Activated CD4-positive, alpha-beta T cell treated with anti-CD3 and anti-CD28 coated beads, Interleukin-2, amount 50 U/mL, for 48 hours (primary cell): ENCODE measurements at places on chromosomes 5 and 9.

- DNase-seq: no peak
Observed at GRCh38 chr9:135450956-135451355, 28.6 kb upstream of the PPP1R26 start.

GRCh38 chr5:45399041-45399440, 297.1 kb downstream of the HCN1 start:
- DNase-seq: no peak

GRCh38 chr9:114652776-114653555, 4.6 kb downstream of the TEX53 start:
- DNase-seq: no peak

DNA sequence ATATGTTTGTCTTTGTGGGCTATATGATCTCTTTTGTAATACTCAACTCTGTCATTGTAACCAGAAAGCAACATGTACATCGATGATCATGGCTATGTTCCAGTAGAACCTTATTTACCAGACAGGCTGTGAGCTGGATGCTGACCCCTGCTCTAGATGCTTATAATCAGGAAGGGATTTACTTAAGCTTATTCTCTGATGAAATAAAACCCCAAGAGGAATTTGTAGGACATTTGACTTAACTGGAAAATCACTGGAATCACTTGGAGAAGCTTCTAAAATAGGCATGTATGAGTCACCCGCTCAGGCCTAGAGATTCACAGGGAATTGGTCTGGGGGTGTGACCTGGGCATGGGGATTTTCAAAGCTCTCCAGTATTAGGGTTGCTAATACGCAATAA, 285.8 kb upstream of the ZNF608 start:
- no peak for DNase-seq

DNA sequence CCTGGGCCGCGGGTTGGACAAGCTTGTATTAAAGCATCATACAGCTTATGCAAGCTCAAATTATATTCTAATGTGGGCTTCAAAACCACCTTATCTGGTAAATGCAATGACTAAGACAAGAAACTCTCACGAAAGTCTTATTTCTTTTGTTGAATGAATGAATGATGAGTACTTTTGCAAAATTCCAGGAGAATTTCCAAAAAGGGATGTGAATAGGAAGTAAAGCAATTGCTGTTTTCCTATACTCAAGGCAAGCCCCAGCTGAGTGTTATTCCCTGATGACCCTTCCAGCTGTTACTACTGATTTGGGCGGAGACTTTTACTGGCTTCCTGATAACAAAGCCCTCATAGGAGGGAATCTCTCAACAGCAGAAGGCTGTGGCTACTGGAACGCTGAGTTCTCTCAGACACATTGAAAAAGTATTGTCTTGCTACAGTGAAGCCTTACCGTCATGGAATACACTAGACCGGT, 162.8 kb downstream of the SREK1 start:
- DNase-seq: no peak

- DNase-seq: no peak
Observed at GRCh38 chr5:151070449-151070848, 10.4 kb downstream of the TNIP1 start.

DNA sequence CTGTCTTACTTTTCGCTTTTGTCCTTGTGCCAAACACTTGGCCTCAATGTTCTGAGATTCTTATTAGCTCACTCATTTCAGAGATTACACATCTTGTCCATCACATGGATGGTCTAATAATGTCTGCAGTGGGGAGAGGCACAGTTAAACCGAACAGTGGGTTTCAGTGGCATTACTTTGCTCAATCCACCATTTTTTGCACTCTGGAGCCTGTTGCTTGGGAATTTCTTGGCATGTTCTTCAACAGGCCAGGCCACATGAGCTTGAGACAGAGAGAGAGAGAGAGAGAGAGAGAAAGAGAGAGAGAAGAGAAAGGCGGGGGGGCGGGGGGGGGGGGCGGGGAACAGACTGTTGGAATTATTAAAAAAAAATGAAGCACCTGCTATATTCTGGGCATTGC, 1327.8 kb upstream of the WWC1 start:
- no peak for DNase-seq

- DNase-seq: no peak
Observed at GRCh38 chr9:103068753-103069152, 73.6 kb downstream of the CYLC2 start.

DNA sequence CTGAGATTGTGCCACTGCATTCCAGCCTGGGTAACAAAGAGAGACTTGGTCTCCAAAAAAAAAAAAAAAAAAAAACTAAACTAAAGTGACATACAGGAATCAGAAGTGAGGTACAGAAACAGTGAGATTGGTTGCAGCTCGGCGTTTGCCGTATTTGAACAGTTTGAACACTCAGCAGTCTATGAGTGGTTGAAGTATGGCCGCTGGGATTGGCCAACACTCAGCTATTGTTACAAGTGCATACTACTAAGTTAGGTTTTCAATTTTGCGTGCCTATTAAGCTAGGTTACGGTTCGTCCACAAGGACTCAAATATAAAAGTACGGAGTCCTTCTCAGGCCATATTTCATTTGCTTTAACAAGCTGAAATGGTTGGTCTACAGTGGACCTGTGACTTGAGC, 3.3 kb upstream of the TSC1 start:
- DNase-seq: no peak

DNA sequence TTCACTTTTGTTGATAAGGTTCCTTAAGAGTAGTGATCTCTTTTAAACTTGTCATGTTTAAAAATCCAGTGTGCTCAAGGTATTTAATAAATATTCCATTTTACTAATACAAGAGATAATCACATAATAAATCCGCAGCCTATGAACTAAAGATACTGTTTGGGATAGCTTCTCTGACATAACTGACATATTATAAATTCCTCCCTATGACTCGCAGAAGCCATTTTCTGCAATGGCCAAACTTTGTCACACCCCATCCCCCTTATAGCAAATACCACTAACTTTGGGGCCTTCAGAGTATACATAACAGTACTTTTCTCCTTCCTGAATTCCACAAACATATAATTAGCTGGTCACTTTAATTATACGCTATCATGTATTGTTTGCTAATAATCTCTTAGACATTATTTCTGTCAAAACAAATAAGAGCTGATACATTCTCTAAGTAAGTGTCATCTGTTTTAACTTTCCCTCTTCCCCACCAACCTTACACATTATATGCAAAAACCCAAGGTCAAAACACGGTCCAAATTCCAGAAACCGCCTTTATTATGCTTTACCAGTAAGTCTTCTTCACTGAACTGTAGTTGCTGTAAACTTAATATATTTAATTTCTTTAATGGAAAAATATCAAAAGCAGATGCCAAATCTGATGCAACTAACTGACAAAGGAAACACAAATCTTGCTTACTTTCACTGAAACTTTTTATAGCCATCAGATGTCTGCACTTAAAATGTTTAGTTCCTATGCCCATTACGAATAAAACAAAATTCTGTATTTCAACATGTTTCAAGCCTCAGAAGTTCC, 971 bp downstream of the TMEM267 start:
- no peak for DNase-seq

GRCh38 chr5:10985721-10986110, 224.7 kb upstream of the DAP start:
- DNase-seq: no peak

- DNase-seq: no peak
Observed at GRCh38 chr5:57576317-57576716, 93.7 kb upstream of the ACTBL2 start.
